Stomach (tissue), 19 donors: ENCODE measurements at places on chromosomes 3 and 15. TPM values are rescaled to one million over a fixed set of nuclear protein-coding genes. Genes with fewer than 3 reads are reported as not detected.
A peak's percentile ranks its signal among the peaks of the same experiment; 100 is the strongest.

- DNase-seq = no peak
Observed at GRCh38 chr3:195239121-195239520, 31.8 kb downstream of the XXYLT1 start.

DNA sequence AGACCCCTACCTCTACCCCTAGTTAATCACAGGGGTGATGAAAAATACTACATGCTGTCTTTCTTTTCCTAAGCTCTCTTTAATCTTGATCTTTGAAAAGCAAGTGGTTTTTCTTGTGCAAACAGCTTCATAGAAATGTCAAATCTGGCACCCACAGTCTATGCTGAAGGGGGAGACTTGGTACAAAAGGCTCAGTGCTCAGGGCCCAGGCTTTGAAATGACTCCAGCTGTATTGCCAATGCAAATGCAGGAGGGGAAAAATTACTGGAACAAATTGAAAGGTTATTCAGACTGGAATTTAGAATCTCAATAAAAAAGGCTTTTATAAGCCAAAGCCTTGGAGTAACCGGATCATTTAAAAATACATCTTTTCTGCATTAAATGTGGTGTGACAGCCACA, 223.9 kb downstream of the LRTM1 start:
- no peak for DNase-seq

DNA sequence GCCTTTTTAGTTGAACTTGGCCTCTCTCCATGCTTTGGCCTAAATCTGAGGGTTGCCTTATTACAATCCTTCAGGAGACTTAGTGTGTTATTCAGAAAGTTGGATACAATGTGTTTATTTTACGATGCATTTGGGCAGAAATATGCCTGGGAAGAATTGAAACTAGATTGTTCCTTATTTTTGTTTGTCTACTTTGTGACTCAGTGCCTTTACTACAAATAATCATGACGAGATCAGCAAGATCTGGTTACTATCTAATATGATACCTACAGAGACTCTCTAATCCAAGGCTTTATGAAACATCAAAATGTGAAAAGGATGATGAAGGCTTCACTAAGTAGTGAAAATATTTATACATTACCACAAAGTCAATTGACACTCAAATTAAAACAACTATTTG, 82.2 kb downstream of the RBMS3 start:
- no peak for DNase-seq

DNA sequence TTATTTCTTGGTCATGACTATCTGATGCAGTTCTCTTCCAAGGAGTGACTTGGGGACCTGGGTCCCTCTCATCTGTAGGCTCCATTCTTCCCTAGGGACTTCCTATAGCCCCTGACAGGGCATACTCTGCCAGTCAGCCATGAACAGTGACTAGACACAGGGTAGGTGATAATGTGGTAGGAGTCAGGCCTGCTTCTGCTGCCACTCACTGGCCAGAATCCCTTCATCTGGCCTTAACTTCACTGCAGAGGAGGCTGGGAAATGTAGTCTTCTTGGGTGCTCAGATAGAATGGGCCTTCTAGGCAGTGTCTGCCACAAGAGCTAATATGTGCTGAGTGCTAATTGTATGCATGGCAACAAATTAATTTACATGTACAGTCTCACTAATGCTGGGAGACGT, 84.5 kb downstream of the CACNA2D3 start:
- no peak for DNase-seq

- DNase-seq = no peak
Observed at GRCh38 chr15:100690032-100690794, 87.8 kb downstream of the ASB7 start.

GRCh38 chr15:48440084-48440483, 108.9 kb downstream of the DUT start:
- DNase-seq = no peak

- no peak for DNase-seq
Observed at GRCh38 chr3:162602619-162603018, 1106.0 kb downstream of the OTOL1 start.

- DNase-seq = no peak
Observed at GRCh38 chr3:15783361-15783969, 14.3 kb downstream of the ANKRD28 start.

GRCh38 chr15:56215769-56216168, 27.9 kb downstream of the RFX7 start:
- DNase-seq = peak; percentile 4

DNA sequence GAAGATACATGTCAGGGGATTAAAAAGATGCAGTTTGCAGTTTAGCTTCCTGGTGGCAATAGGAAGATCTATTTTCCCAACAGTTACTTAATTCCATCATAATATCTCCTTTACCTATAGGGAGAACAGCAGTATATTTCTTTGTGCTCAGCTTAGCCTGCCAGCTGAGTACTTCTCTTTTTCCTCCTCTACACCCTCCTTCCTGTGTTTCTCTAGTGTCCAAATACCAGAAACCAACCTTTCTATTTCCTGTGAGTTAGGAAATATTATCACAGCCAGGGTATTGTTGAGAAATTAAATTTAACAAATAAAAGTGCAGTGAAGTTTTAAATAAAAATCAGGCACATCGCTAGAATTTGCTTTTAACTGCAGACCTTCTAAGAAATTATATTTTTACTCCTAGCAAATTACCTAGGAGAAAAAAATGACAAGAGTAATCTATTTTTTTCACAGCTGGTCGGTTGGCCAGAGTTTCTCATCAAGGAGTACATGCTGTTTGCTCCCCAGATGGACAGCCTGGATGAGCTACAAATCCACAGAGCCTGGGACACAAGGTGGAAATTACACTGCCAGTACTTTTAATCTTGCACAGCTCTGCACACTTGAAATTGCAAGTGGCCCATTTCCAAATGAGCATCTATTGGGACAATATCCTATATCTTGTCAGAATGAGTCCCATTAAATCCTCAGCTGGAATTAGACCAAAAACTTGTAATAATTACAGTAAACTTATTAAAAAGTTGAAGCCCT, 185.2 kb upstream of the CFAP20DC start:
- no peak for DNase-seq

DNA sequence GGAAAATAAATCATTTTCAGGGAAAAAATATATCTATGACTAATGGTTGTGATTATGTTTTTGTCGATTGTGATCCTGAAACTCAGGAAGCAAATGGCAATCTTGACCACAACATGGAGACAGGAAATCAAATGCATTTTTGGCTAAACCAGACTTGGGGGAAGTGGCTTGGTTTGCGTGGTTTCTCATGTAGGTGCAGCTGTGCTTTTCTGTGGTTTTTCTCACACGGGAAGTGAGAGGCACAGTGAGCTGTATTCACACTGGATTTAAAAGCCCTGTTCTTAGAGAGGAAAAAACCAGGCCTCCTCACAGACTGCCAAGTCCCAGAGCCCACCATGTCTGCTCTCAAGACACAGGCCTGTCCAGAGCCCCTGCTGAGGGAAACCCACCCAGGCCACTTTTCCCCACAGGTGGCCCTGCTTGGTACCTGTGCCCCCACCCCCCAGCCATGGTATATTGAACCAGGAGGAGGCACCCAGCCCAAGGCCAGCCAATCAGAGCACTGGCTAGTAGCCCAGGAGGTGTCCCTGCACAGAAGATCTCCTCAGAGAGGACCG, 46.1 kb downstream of the BTD start:
- no peak for DNase-seq

GRCh38 chr3:86867982-86868381, 123.0 kb downstream of the VGLL3 start:
- DNase-seq = peak; percentile 51

DNA sequence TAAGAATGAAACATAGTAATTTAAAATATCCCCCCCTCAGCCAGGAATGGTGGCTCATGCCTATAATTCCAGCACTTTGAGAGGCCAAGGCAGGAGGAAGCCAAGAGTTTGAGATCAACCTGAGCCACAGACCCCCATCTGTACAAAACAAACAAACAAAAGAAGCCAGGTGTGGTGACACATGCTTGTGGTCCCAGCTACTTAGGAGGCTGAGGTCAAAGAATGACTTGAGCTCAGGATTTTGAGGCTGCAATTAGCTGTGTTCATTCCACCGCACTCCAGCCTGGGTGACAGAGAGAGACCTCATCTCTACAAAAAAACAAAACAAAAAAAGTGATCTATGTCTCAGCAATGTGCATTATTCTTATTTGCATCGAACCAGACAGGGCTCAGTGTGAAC, 800.8 kb downstream of the MCTP2 start:
- DNase-seq = no peak

DNA sequence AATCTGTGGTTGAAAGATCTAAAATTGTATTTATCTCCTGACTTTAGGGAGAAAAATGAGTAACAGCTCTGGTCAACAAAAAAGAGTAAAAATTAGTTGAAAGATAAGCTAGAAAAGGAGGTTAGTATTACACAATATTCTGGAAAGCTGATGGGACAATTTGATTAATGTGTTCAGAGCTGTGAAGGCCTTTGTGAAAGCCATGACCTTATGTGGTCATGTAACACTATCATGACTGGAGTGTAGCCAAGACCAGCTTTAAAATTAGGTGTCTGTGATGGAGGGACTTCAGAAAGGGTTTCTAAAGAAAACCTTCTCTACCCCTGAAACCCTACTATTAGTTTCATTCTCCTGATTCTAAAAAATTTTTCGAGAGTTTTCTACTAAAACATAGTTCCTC, 127.2 kb downstream of the NFKBIZ start:
- DNase-seq = no peak

- DNase-seq = peak; percentile 82
Observed at GRCh38 chr3:195162033-195162669, 108.8 kb downstream of the XXYLT1 start.

DNA sequence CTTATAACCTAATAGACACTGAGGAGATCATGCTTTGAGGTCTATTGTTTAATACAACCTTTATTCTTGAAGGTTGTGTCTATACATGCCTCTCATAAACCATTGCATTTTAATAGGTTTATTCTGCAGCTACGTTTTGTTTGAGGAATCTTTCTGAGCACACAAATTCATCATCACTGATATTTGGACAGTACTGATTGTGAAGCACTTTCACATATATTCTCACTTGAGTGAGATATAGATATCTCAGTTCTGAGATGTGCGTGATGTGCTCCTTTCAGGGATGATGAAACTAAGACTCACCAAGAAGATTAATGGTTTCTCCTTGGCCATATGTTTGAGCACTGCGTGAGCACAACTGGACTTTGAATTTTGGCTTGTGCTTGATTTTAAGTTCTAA, 374.4 kb downstream of the LPP start:
- no peak for DNase-seq

DNA sequence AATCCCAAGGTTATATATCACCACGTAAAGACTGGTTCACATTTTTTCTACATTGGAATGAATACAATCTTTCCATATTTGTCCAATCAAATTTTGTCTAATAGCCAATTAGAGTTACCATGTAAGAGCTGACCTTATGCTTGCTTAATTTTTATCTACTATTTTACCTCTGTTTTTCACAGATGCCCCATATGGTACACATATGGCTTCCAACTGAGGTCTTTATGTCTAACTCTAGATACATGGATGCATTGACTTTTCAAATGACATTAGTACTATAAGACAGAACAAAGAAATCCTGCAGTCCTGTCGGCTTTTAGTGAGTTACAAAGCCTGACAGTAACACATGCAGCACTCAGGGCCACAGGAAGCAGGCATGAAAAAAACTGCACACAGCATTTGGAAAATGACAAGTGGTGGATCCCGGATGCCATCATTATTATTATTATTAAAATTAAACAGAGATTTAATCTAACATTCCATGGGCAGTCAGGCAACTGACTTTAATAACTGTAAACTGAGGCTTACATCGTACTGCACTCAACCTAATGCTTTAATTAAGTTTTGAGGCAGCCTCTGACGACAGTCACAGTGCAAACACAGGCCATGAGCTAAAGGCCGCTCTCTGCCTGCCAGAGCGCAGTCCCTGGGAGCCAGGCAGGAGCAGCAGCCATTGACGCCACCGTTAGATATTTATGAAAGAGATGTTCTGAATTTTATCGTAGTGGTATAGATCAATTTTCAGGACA, 113.9 kb upstream of the TMCO5A start:
- no peak for DNase-seq

DNA sequence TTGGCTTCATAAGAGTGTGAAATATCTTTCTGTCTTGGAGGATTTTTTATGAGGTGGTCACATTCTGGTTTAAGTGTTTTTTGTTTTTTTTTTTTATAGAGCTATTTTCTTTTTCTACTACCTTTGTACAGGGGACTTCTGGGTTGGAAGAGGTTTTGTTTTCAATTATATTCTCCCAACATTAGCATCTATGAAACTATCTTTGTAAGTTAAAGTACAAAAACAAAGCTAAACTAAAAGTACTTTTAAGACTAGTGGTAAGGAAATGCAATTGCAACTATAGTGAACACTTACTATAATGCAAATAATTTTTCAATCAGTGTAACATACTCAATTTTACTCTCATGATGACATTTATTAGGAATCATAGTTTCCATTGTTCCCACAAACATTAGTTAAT, 688.2 kb downstream of the SI start:
- no peak for DNase-seq

GRCh38 chr3:49984394-49984793, 44.4 kb downstream of the RBM6 start:
- no peak for DNase-seq

GRCh38 chr3:190239325-190239724, 82.9 kb downstream of the CLDN1 start:
- no peak for DNase-seq

DNA sequence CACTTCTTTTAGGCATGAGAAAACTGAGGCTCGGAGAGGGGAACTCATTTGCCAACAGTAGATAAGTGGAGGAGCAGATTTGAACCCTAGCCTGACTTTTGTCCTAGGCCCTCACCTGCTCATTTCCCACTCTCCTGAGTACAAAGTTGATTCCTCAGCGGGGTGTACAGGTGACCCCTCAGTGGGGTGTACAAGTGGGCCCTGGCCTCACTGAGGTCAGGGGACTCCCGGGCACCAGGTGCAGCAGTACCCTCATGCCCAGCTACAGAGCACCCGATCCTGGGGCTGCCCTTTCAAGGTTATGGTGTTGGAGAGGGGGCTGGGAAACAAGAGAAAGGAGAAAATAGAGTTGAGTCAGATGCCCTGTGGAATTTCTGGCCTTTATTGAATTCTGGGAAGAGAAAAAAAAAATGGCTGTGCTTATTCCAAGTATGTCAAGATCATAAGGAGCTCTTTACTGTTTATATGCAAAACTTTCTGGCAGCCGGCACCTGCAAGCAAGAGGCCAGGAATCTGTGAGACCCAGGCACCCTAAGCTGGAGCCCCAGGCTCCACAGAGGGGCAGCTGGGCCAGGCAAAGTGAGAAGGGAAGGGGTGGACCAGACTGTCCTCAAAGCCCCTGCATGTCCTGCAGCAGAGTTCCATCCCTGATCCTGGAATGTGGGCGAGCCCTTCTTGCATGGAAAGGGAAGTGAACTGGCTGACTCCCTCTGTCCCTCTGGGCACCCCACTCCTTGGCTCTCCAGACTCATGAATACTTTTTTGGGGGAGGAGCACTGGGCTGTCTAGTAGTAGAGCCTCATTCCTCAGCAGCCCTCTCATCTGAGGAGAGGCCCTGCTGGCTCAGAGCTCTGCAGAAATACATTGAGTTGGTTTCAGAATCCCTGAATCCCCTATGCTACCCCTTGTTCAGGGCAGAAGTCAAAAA, 43.1 kb downstream of the AMOTL2 start:
- peak; percentile 81 for DNase-seq

GRCh38 chr15:32993285-32993684, 201.2 kb downstream of the FMN1 start:
- no peak for DNase-seq

KLHL40 gene
- total RNA-seq = not detected

STAB1 gene
- 295 TPM for total RNA-seq

OIP5 gene
- total RNA-seq = 9.6 TPM

ZIC1 gene
- total RNA-seq = not detected

KLF15 gene
- total RNA-seq = 21.4 TPM

ZNF280D gene
- total RNA-seq = 81.1 TPM

C3orf49 gene
- not detected for total RNA-seq
